ENCODE measurements at places on chromosomes 7 and 10. TPM values are rescaled to one million over a fixed set of nuclear protein-coding genes. Genes with fewer than 3 reads are reported as not detected.

The ADAM8 gene
- 1.2 TPM for total RNA-seq

The CCL26 gene
- 3.0 TPM for total RNA-seq

The SUN3 gene
- total RNA-seq: not detected

The FAM25C gene
- total RNA-seq: not detected

The SPDYE1 gene
- not detected for total RNA-seq

The GHITM gene
- total RNA-seq: 167 TPM

The VWA2 gene
- total RNA-seq: not detected

The PNPLA8 gene
- total RNA-seq: 47.4 TPM

The MYL10 gene
- total RNA-seq: not detected

The HOXA9 gene
- total RNA-seq: 8.6 TPM

The PNLIPRP1 gene
- total RNA-seq: not detected

The SOSTDC1 gene
- total RNA-seq: 0.05 TPM

The SLC13A4 gene
- 0.05 TPM for total RNA-seq

The HACD1 gene
- 30.0 TPM for total RNA-seq

The HUS1 gene
- 24.1 TPM for total RNA-seq

The MCU gene
- total RNA-seq: 41.9 TPM

The PVRIG gene
- total RNA-seq: not detected

The IL6 gene
- total RNA-seq: 23.2 TPM

The SPDYE2 gene
- total RNA-seq: not detected

The TMEM243 gene
- total RNA-seq: 35.0 TPM

The SMARCD3 gene
- total RNA-seq: 41.3 TPM

The OR9A2 gene
- total RNA-seq: not detected

The BAIAP2L1 gene
- total RNA-seq: 3.0 TPM

The AUTS2 gene
- 12.3 TPM for total RNA-seq

The MYL7 gene
- not detected for total RNA-seq

The PRKG1 gene
- 40.7 TPM for total RNA-seq

The AGBL3 gene
- 0.89 TPM for total RNA-seq

The SPDYE11 gene
- not detected for total RNA-seq

The ADCYAP1R1 gene
- total RNA-seq: not detected

The SEPHS1 gene
- 33.3 TPM for total RNA-seq

The PRTFDC1 gene
- total RNA-seq: 6.8 TPM

The FGL2 gene
- 0.30 TPM for total RNA-seq

The MMP21 gene
- total RNA-seq: not detected

The TACC2 gene
- 7.8 TPM for total RNA-seq

The NPC1L1 gene
- total RNA-seq: not detected

The KNDC1 gene
- 3.0 TPM for total RNA-seq

The PTPN20 gene
- total RNA-seq: 0.59 TPM

The GRID1 gene
- total RNA-seq: 0.09 TPM

The GIMAP5 gene
- total RNA-seq: not detected

The AS3MT gene
- total RNA-seq: 5.3 TPM

All from smooth muscle cell of the umbilical artery (primary cell).